Kidney tubule cell (primary cell): ENCODE measurements at places on chromosomes 12 and 14.
A peak's percentile ranks its signal among the peaks of the same experiment; 100 is the strongest.

DNA sequence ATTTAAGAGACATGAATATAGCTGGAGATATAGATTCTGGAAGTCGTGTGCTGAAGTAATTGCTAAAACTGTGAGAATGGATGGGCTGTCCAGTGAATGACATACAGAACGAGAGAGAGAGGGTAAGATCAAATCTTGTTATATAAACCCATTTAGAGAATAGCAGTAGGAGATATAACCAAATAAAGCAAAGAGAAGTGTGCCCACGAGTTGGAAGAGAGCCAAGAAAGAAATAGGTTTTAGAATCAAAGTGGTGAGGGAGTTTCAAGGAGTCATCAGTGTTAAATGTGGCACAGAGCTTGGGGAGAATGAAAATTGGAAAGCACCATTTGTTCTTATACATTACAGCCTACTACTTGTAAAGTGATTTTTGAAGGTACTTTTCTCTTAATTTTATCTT is 19.2 kb downstream of the TOGARAM1 start:
- DNase-seq: no peak

DNA sequence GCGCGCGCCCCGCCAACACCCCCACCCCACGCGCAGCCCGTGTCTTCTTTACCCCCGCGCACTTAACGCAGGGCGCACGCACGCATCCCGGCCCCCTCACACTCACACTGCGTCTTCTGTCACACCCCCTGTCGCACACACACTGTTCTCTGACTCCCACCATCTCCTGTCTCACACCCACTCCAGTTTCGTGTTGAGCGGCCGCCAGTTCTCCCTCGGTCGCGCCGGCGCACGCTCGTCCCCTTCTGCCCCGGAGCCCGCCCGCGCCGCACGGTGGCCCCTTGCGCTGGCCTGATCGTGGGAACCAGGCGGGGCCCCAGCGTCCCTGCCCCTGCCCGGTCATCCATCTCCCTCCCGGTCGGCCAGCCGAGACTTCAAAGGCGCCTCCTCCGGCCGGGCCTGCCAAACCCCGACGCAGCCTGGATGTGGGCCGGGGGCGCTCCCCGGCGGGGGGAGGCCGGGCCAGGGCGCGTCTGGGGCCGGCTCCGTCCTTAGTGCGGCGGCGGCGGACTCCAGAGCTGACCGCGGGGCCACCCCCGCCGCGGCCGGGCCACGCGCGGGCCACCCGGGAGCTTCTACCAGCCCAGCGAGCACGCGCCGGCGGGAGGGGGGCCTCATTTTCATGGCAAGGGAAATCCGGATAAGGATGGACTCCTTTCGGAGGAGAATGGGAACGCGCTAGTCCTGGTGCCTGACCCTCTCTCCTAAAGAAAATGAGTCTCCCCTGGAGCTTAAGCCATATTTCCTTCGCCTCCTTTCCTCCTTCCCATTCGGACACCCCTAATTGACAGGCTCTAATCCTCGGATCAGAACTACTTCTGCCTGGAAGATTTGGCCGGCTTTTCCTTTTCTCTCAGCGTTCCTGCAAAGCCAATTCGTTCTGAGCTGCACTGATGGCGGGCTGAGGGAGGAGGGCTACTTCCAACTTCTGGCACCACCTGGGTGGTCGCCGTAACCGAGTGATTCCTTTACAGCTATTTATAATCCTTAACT is 82.0 kb upstream of the HMGA2 start:
- DNase-seq: peak; percentile 73

GRCh38 chr14:28157887-28158791 is 608.4 kb upstream of the FOXG1 start:
- DNase-seq: no peak

DNA sequence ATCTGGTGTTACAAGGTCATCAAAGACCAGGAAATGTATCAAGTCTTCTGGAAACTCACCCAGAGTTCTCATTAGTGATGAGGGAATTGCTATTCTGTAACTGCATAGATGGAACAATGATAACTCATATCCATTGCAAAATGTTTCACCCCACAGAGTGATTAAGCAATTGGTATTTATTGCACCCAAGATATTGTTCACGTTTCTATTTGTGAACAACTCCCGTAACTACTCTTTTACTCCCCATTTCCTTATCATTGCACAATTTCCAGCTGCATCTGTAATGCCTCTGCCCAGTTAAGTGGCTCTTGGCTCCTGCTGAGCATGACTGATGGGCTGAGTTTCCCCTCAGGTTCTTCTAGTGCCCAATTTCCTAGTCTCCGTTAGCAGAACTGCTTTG is 108.7 kb upstream of the PRICKLE1 start:
- DNase-seq: peak; percentile 34

DNA sequence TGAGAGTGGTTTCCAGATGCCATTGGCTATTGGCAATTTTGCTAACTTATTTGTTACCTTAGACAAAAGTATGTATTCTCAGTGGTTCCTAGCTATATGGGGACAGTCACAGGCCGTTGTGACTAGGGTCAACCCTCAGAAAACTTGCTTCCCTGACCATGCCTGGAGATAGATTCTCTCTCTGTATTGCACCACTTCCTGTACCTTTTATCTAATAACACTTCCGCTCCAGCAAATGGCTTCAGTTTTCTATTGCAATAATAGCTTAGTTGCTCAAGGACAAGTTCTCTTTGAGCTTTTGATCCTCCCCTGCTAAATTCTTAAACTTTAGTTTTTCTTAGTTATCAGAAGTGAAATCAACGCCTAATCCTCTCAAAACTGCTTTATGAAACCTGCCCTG is 338.0 kb downstream of the RMST start:
- no peak for DNase-seq

- DNase-seq: no peak
These were observed 1013.8 kb downstream of the DIO2 start for GRCh38 chr14:79197516-79197915.

DNA sequence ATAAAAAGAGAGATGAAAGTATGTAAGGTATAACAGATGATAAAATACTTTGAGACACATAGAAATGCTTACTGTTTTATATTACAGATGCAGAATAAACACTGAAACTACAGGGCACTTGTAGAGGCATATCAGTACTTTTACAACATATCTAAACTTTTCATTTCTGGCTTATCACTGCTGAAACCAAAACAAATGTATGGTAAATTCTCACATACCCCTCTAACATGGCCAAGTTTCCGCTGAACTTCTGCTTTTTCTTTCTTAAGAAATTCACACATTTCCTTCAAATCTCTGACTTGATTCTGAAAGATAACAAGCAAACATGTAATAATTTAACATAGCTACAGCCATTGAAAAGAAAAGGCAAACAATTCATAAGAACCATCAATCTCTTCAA is 33.3 kb upstream of the C12orf50 start:
- no peak for DNase-seq
